ENCODE measurements at places on chromosomes 11 and 22.
A peak's percentile ranks its signal among the peaks of the same experiment; 100 is the strongest.

GRCh38 chr22:40043793-40044101, 49.0 kb downstream of the FAM83F start:
- no peak for DNase-seq

- no peak for DNase-seq
Measured at GRCh38 chr11:125223901-125224361, 59.4 kb downstream of the PKNOX2 start.

GRCh38 chr11:75743711-75744563, 24.6 kb upstream of the DGAT2 start:
- no peak for DNase-seq

GRCh38 chr11:67033661-67034166, 10.8 kb downstream of the SYT12 start:
- DNase-seq, result peak; percentile 56

DNA sequence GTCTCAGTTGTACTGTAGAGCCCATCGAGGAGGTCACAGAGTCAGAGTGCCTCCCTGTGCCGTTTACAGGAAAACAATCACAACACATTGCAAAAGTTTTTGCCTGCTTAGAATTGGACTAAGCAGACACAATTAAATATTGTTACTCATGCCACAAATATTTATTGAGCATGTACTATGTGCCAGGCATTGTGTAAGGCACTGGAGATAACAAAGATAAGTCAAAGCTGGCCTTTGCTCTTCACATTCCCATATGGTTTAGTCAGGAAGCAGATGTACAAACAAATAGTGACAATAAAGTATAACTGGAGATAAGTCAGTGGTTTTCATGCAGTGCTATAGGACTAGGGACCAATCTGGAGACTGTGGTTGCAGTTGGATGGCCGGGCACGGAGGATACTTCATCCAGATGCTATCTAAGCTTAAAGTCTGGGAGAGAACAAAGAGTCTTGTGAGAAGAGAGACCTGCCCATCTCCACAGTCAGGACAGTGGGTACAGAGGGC, 550.7 kb downstream of the INSC start:
- DNase-seq, result no peak

DNA sequence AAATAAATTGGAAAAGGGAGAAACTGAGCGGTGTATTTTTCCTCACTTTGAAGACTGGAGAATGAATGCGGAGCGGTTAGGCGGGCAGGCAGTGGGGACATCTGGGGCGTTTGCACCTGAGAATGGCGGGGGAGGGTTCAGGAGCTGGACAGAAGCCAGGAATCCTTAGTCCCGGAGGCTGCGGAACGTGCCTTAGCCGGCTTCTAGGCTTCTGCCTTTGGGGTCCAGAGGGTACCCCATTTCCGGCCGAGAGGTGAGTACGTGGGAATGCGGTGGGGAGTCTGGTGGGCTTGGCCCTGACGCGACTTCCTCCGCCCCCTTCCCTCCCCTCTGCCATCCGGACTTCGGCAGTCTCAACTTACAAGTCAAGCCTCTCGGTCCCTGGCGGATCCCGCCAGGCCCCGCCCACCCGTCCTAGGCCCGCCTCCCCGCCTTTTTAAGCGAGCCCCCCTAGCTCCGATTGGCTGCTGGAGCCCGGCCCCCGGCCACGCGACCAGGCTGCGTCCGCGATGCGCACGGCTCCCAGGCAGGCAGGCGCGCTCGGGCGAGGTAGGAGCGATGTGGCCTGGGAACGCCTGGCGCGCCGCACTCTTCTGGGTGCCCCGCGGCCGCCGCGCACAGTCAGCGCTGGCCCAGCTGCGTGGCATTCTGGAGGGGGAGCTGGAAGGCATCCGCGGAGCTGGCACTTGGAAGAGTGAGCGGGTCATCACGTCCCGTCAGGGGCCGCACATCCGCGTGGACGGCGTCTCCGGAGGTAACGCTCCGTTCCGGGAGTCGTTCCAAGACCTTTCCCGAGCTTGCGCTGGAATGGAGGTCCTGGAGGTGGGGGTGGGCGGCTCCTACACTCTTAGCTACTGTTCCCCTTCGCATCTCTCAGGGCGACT, at the start of gene GCAT:
GCAT (plus strand) TSS at position 525 of the 884 bp plus-strand sequence; CDS start at position 559, 34 bp downstream.
- DNase-seq, result peak; percentile 91

Measured in inflammatory macrophage (primary cell).